ENCODE measurements at places on chromosomes 1 and 21.

DNA sequence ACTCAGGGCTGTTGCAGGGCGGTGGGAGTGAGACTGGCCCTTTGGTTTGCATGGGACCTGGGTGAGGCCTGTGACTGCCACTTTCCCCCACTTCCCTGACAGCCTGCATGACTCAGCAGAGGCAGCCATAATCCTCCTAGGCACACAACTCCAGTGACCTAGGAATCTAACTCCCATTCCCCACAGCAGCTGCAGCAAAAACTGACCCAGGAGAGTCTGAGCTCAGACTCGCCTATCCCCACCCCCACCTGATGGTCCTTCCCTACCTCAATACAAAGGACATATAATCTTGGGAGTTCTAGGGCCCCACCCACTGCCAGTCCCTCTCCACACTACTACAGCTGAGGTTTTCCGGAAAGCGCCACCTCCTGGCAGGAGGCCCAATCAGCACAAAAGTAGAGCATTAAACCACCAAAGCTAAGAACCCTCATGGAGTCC lies 26.7 kb downstream of the NDC1 start:
- DNase-seq, result peak; percentile 5

DNA sequence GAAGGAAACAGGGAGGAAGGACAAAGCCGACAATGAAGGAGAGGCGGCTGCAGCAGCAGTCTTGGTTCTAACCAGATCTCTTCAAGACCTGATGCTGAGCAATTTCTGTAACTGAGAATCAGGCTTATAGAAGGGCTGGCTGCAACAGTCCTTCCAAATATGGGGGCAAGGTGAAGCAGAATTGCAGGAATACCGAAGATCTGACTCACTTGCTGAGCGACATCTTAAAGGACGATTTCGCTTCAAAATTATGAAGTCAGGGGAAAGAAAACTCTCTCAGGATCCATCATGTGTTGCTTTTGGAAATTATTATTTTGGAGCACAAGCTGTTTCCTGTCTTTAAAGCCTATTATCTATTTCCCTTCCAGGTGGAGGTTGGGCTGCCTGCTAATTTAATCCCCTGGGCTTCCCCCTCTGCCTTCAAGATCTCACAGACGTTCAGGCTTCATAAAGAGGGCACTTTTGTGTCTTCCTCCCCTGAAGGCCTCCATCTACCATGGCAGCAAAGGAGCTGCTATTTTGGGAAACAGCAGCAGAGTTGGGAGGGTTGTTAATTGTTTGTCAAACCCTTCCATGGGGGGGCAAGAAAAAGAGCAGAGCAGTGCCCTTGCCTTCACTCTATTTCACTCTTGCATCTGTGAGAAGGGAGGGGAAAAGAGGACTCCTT lies 10.8 kb upstream of the IER5 start:
- no peak for DNase-seq

GRCh38 chr1:163069142-163069541 lies at the start of gene RGS4:
TSS of gene RGS4 (plus strand) at chr1:163069361. CDS start at chr1:163069485, 124 bp downstream.
- peak; percentile 82 for DNase-seq

DNA sequence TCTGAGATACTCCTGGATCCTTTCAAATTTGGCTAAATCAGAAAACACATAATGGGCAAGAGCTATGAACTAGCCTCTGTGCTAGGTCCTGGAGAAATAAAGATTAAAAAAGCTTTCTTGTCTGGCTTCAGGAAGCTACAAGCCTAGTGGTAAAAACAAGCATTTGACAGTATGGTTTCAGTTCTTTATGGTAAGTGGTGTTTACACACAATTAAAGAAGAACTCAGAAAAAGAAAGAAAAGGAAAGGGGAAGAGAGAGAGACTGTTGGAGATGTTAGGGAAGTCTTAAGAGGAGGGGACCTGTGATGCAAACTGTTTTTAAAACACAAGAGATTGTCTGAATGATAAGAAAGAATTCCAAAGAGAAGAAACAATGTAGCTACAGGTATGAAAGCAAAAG lies 1.8 kb downstream of the OR10J1 start:
- DNase-seq, result no peak

DNA sequence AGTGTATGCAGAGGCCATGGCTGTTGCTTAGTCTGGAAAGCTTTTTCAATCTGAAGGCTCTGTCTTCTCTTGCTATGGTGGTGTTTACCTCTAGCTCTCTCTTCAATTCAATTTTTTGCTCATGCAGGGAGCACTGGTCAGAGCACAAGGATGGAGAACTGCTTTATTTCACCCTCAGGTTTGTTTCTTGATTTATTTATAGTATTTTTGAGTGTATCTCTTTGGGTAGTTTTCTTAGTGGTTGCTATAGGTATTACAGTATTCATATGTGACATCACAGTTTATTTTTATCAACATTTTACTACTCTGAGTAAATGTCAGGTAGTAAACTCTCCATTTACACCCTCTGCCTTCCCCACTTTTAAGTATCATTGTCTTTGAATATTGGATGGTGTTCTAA lies 147.9 kb downstream of the RASAL2 start:
- no peak for DNase-seq

Measured in iPS DF 19.7 (cell line).